Fibroblast of lung (primary cell): ENCODE measurements at places on chromosomes 2 and 18. TPM values are rescaled to one million over a fixed set of nuclear protein-coding genes. Genes with fewer than 3 reads are reported as not detected.

- H3K4me3 ChIP-seq: no peak overlapping the region
- no peaks in the 10 kb centered on the region for H3K4me1 ChIP-seq
- no peak for DNase-seq
- H3K27me3 ChIP-seq: no peaks in the 10 kb centered on the region
- H3K27ac ChIP-seq: no peak overlapping the region
Measured at GRCh38 chr2:190562121-190562520, 27.6 kb upstream of the NEMP2 start.

DNA sequence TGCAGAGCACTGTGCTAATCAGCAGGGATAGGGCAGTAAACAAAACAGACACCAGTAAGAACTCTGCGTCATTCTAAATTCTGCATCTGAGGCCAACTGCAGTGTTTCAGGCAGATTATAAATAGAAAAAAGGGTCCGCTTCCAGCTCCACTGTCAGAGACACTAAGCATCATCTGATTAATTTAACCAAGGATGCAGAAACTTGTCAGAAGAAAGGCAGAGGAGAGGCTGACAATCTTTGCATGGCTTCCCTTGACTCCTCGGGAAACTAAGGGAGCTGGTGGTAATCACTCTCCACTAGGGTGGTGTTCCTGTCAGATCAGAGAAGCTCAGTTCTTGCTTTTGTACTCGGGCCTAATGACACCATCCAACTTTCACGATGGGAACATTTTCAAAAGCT, 123.5 kb downstream of the DNAH6 start:
- no peaks in the 10 kb centered on the region for H3K27me3 ChIP-seq
- H3K36me3 ChIP-seq: no peaks in the 10 kb centered on the region
- no peak overlapping the region for H3K4me3 ChIP-seq
- no peak for DNase-seq
- no peaks in the 10 kb centered on the region for H3K4me1 ChIP-seq
- H3K27ac ChIP-seq: no peak overlapping the region

- peak within 1 kb of the TSS; percentile 55 for H3K4me3 ChIP-seq
- H3K4me1 ChIP-seq: peaks cover 2% of the 10 kb centered on the region
- no peaks in the 10 kb centered on the region for H3K36me3 ChIP-seq
Measured at GRCh38 chr2:24049485-24050021, at the start of gene FKBP1B. Gene FKBP1B, plus strand, starts transcription at chr2:24049741. Its CDS starts 109 bp downstream, at chr2:24049850.

The HSPD1 gene
- 198 and 214 TPM in 2 replicates for total RNA-seq

DNA sequence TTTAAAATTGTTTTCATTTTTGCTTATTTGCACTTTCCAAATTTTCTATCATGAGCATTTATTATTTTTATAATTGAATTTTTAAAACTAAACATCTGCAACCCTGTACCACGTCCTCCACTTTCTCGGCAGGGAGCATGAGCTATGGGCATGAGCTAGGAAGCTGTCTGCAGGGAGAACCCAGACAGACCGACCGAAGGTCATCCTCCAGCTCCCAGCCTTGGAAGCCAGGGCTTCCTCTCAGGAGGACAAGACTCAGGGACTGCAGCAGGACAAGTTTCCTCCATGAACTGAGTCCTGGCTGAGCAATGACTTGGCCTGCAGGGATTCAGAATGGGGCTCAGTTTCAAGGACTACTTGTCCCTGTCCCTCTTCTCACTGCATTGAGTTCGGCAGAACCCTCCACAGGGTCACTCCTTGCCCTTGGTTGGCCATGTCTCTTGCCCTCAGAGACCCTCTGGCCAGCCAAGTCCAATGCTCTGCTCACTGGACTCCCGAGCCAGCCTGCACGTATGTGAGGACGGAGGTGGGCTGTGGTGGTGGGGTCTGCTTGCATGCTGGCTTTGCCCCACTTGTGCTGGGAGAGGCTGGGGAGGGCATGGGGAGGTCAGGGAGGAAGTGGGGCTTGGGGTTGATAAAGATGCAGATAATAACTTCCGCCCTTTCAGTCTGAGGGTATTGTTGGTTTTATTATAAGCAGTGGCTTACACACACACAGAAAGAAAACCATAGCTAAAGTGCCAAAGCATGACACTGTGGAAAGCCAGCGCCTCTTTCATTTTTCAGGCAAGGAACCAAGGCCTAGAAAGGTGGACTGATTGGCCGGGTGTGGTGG, 6.6 kb downstream of the NMUR1 start:
- no peaks in the 10 kb centered on the region for H3K4me1 ChIP-seq
- H3K27ac ChIP-seq: no peak overlapping the region
- no peak overlapping the region for H3K4me3 ChIP-seq
- no peaks in the 10 kb centered on the region for H3K36me3 ChIP-seq
- DNase-seq: no peak

DNA sequence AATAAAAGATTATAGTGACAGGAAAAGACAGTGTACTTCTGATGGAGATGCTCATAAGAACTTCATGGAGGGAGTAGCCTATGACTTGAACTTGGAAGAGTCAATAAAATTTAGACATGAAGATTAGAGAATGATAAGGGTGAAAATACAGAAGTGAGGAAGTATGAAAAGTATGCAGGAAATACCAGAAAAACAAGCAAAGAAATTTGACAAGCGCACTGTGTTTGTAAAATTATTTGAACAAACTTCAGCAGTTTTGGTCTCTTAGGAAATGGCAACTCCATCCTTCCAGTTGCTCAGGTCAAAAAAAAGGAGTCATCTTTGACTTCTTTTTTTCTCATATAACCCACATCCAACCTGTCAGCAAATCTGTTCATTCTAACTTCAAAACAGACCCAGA, 864.0 kb upstream of the ZEB2 start:
- H3K4me1 ChIP-seq: peaks cover 3% of the 10 kb centered on the region
- no peaks in the 10 kb centered on the region for H3K36me3 ChIP-seq
- no peak for DNase-seq
- H3K27me3 ChIP-seq: no peaks in the 10 kb centered on the region

GRCh38 chr2:42084231-42084671, 36.4 kb downstream of the PKDCC start:
- peak; percentile 93 for DNase-seq
- peaks cover 8% of the 10 kb centered on the region for H3K4me1 ChIP-seq

The SNTG2 gene
- not detected in 2 replicates for total RNA-seq

The GALNT14 gene
- total RNA-seq: under 0.01 and 0.83 TPM in 2 replicates

The CABLES1 gene
- total RNA-seq: 11.4 and 15.7 TPM in 2 replicates

- no peak for DNase-seq
- H3K36me3 ChIP-seq: no peaks in the 10 kb centered on the region
- H3K4me1 ChIP-seq: no peaks in the 10 kb centered on the region
- H3K27ac ChIP-seq: no peak overlapping the region
- no peaks in the 10 kb centered on the region for H3K27me3 ChIP-seq
Measured at GRCh38 chr2:236105955-236106607, 62.1 kb downstream of the GBX2 start.
